ENCODE measurements at places on chromosomes 7 and 10.

GRCh38 chr7:25496476-25497368, 268.4 kb upstream of the NPVF start:
- no peak for DNase-seq

DNA sequence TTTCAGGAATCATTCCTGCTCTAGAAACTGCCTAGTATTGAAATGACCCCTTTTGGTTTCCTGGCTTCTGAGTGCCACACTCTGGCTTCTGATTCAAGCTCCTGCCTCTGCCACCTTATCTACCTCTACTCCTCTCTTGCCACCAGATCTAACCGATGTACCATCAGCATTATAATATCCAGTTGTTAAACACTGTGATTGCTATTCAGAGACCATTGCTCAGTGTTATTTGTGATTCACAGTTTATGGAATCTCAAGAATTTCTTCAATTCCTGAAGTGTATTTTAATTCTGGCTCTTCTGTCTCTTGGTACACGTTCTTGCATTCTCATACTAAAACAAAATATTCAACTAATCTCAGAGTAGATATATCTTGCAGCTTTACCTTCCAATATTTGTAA, 88.7 kb downstream of the DYNC1I1 start:
- DNase-seq = no peak

- no peak for DNase-seq
Observed at GRCh38 chr7:29563590-29564495, at the start of gene PRR15. Gene PRR15 (plus strand): TSS chr7:29563835. CDS start chr7:29566330, 2,495 bp downstream.

DNA sequence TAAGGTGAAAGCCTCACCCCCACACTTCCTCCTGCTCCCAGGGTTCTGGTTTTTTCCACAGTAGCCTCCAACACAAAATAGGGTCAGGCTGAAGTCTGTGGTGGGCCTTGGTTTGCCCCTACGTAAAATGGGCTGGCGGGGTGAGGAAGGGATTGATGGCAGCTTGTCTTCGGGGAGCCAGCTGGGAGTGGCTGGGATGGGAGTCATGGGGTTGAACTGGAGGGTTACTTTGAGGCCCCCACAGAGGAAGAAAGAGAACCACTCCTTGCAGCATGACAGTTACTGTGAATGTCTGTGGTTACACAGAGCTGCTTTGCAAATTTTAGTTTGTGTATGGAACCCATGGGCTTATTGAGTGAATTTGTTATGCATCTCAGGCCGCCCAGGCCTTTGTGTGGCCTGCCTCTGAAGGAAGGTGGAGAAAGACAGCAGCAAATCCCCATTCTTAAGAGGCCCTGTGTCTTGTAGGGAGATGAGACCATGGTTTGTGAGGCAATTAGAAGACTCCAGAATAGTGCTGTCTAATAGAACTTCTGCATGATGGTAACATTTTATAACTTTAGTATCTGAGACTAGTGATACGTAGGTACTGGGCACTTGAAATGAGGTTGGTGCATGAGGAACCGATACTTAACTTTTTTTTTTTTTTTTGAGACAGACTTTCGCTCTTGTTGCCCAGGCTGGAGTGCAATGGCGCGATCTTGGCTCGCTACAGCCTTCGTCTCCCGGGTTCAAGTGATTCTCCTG, 8.1 kb downstream of the TRIM8 start:
- DNase-seq = no peak

DNA sequence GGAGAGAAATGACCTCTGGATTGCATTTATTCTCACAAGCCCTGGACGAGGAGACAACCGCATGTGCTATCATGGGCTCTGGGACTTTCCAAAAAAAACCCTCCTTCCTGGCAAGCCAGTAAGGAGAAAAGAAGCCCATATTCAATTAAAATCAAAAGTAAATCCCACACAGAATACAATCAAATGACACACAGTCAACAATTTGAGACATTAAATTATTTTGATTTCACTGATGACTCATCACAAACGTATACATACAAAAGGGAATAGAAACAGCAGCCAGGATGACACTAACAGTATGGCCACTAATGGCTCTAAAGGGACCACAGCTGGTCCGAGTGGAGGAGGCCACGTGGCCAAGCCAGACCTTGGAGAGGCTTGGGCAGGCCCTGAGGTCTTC, 24.9 kb downstream of the LRRC20 start:
- no peak for DNase-seq

Measured in left renal cortex interstitium (tissue), 4 donors.